ENCODE measurements at places on chromosomes 6 and 20.

DNA sequence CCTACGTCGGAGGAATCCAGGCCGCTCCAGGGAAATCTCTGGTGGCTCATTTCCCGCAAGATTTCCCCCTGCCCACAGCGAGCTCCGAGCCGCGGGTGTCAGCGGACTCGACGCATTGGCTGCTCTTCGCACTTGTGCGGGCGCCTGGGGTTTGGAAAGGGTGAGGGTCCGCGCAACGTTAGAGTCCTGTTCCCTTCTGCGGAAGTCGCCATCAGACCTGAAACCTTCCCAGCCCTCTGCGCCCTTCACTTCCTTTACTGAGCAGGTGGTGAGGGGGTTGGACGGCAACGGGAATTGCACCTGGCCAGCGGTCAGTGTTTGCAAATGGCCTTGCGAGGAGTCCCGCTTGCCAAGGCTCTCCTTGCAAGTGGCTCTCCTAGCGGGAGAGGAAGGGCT is 8.4 kb downstream of the PAX1 start:
- DNase-seq = no peak

- DNase-seq = no peak
Observed at GRCh38 chr6:33587529-33587928, 7.5 kb upstream of the BAK1 start.

- DNase-seq = no peak
Observed at GRCh38 chr6:122749451-122750050, 30.0 kb upstream of the FABP7 start.

DNA sequence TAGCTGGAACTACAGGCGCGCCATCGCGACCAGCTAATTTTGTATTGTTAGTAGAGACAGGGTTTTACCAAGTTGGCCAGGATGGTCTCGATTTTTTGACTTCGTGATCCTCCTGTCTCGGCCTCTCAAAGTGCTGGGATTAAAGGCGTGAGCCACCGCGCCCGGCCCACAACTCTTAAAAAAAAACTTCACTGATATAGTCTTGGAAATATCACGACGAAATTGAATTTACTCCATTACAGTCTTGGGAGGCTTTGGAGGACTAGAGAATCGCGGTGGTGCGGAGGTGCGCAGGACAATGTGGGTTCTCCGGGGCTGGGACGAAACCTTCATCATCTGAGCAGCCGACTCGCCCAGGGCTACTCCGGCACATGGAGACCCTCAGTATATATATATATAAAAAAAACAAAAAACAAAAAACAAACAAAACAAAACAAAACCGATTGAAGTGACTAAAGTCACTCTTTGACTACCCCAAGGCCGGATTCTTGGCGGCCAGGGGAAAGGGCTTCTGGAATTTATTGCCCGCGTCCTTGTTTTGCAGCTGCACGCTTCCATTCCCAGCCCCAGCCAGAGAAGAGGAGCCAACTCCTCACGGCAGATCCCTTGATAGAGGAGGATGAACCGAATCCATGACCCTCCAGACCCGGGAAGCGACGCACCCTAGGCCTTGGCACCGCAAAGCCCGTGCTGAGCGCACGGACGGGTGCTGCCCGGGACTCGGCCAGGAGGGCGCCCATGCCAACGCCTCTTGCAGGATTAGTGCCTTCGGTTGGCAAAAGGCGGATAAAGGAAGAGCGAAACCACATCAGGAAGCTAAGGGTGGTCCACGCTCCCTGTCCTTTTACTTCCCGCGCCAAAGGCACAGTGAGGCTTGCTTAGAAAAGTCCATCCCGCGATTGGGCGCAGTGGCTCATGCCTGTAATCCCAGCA is 1.7 kb upstream of the GCM2 start:
- no peak for DNase-seq

GRCh38 chr6:93799226-93799625 is 379.9 kb upstream of the EPHA7 start:
- DNase-seq = no peak

DNA sequence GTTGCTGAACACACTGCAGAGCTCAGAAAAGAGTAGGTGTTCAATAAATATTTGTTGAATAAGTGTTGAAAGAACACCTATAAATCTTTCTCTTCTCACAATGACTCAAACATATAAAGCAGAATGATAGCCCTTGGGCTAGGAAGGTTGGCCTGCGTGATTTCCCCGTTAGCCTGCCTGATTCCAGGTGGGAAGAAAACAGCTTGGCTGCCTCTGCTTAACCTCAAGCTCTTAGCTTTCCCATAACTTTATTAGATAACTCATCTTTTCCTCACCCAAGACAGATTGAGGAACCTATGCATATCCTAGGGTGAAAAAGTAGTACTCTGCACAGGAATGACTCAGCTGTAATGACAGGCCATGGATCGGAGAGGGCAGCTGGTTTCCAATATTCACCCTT is 300.3 kb upstream of the ID4 start:
- no peak for DNase-seq

- DNase-seq = no peak
Observed at GRCh38 chr6:25623879-25624278, 28.1 kb upstream of the SCGN start.

- no peak for DNase-seq
Observed at GRCh38 chr6:154202339-154202738, 154.3 kb downstream of the IPCEF1 start.

- no peak for DNase-seq
Observed at GRCh38 chr6:18753076-18753475, 365.9 kb downstream of the RNF144B start.

GRCh38 chr6:105135056-105135455 is 44.8 kb downstream of the POPDC3 start:
- no peak for DNase-seq

DNA sequence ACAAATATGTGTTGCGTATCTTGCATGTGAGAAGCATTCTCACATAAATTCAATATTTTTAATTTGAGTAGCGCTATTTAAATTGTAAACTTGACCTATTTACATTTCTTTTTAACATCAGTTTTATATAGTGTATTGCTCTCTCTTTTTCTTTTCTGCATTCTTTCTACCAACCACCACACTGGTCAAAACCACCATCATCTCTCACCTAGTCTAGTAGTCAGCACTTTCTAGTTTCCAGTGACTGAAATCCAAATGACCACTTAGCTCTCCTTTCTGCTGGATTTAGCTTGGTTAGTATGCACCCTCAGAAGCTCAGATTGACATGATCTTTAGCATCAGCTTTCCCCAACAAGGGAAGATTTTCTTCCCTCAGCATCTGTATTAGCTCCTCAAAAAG is 73.2 kb upstream of the HCRTR2 start:
- DNase-seq = no peak

- DNase-seq = no peak
Observed at GRCh38 chr6:55518529-55519060, 60.4 kb downstream of the HMGCLL1 start.

DNA sequence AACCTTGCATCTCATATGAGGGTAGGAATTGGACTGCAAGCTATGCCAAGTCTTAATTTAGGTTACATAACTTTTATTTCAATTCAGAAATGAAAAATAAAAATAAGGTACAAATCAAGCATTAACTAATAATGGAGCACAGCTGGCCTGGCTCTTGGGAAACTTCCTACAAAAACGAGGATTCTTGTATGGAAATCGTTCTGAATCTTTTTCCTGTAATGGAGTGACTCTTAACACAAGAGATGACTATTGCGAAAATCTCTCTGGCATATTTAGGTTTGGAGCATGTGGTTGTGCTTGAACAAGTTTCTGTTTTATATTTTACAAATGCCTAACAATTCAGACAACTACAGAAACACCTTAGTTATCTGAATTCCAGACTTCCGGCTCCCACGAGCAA is 34.0 kb upstream of the PI16 start:
- DNase-seq = no peak

DNA sequence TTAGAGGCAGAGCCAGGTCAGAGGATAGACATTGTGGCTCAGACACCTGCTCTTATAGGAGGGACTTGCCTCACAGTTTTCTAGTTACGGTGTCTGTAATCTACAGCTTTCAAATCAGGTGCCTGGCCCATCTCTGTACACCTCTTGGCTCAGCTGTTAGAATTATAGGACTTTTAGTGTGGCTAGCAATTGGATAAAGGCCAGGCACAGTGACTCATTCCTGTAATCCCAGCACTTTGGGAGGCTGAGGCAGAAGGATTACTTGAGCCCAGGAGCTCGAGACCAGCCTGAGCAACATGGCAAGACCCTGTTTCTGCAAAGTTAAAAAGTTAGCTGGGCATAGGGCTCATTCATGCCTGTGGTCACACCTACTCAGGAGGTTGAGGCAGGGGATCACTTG is 20.0 kb downstream of the BRPF3 start:
- DNase-seq = no peak

- no peak for DNase-seq
Observed at GRCh38 chr20:25203871-25204320, 8.4 kb downstream of the ENTPD6 start.

- no peak for DNase-seq
Observed at GRCh38 chr20:48040491-48040890, 255.2 kb upstream of the SULF2 start.

GRCh38 chr20:50991076-50991475 is 31.8 kb downstream of the KCNG1 start:
- DNase-seq = no peak

GRCh38 chr20:7503501-7503900 is 436.8 kb downstream of the HAO1 start:
- no peak for DNase-seq

DNA sequence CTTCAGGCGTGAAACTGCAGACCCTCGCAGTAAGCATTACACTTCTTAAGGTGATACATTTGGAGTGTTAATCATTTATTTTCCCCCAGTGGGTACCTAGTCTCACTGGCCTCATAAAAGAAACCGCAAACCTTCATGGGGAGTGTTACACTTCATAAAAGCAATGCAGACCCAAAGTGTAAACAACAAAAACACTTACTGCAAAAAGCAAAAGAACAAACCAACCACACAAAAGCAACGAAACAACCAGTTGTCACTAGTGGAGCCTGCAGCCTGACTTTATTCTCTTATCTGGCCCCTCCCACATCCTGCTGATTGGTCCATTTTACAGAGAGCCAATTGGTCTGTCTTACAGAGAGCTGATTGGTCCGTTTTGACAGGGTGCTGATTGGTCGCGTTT is 23.8 kb downstream of the LY86 start:
- no peak for DNase-seq

DNA sequence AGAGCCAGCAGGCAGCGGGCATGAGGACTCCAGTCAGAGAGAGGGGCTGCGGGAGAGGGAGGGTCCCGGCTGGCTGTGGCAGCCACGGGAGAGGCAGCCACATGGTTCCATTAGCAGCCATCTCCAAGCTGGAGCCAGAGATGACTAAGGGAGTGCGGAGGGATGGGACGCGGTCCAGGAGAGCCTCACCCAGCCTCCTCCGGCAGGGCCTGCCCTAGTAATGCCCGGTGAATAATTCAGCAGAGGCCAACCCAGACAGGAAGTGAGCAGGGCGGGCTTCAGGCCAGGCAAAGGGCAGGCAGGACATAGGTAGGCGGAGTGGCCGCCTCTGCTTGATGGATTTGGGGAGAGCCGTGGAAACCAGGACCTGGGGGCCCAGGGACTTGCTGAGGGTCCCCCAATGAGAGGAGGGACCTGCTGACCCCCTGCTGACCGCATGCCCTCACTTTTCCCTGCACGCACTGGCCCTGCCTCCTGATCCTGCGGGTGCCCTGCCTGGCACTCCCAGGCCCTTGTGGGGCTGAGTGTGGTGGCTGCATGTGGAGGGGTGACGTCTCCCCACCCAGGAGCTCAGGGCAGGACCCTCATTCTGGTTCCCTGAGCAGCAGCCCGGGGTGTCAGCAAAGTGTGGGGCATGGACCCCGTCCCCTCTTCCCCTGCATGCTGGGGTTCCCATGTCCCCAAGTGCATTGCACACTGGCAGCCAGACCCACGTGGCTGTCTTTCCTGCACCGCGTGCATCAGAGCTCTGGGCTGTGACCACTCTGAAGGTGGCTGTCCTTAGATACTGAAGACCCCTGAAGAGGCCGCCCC is 51.8 kb upstream of the SLCO4A1 start:
- DNase-seq = no peak

- DNase-seq = no peak
Observed at GRCh38 chr6:8088886-8089285, 13.5 kb downstream of the EEF1E1 start.

- no peak for DNase-seq
Observed at GRCh38 chr6:48325701-48326100, 214.7 kb upstream of the PTCHD4 start.

- no peak for DNase-seq
Observed at GRCh38 chr6:20835315-20836010, 301.2 kb downstream of the CDKAL1 start.

DNA sequence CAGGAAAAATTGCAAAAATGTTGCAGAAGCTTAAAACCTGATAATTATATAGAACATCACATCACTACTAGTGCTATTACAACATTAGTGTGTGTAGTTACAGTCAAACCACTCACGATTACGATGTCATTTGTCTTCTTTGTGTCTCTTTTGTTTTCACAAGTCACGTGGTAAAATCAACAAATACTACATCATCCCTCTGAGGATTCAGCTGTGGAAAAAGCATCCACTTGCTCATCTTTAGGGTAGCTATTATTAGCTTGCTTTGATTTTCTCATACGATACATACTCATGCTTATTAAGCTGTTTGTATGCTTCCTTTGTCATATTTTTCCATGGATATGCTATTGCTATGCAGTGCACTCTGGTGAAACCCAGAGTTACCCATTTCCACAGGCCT is 22.2 kb upstream of the ATXN1 start:
- no peak for DNase-seq

DNA sequence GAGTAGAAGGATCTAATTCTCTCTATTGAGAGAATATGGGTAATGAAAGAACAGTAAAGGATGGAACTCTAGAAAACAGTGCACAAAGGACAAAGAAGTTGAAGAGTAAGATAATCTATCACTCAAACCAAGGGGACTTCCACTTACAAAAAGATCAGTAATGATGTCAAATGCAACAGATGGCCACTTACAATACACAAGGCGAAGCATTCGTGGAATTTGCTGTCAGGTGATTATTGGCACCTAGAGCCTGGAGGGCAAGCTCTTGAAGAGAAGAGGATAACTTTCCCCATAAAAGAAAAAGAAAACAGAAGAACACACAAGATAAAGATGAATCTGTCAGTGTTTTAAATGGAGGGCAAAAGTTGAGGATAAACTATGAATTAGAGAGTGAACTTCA is 256.0 kb upstream of the TCF21 start:
- DNase-seq = no peak

DNA sequence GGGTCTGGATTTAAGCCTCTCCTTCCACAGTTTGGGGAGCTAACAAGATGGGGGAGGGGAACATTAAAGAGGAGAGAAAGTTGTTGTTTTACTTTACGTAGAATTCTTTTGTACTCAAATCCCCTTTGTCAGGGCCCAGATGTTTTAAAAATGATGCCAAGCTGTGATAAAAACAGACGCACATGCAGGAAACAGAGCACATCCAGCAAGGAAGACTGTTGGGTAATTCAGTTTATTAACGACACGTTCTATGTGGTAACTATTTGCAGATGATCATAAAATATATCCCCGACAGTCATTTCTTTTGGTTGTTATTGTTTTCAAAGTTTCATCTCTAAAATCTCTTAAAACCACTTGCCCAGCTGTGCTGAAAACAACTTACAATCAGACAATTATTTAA is 307.0 kb upstream of the PRDM1 start:
- no peak for DNase-seq

- DNase-seq = no peak
Observed at GRCh38 chr6:72022830-72023229, 136.5 kb downstream of the RIMS1 start.
